Left renal pelvis (tissue), 4 donors: ENCODE measurements at places on chromosomes 3 and 15.

- no peak for DNase-seq
Measured at GRCh38 chr3:13338996-13339395, 81.1 kb downstream of the NUP210 start.

DNA sequence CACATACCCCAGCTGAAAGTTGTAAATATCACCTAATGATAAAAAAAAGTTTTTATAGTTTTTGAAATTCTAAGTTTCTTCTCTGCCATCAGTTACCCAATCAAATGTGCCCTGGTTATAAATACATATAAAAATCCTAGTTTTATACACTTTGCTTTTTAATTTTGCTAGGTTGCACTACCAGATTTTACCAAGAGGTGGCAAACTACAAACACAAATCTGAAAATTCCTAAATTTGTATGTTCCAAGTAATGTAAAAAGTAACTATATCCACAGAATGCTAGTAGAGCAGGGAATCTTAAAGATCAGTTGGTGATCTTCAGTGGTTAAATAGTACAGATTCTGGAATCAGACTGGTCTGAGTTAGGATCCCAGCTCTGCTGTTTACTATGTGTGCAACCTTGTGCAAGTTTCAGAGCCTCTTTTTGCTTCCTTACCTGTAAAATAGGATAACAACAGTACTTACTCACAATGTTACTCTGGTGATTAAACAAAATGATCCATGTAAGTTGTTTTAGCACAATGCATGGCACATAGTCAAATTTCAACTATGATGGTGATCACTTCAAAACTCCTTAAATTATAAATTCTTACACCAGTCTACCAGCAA, 11.0 kb downstream of the TRPM7 start:
- DNase-seq = no peak

- no peak for DNase-seq
Measured at GRCh38 chr3:113498221-113499005, 16.5 kb downstream of the SPICE1 start.

- DNase-seq = no peak
Measured at GRCh38 chr3:187799942-187800641, 54.8 kb upstream of the BCL6 start.

DNA sequence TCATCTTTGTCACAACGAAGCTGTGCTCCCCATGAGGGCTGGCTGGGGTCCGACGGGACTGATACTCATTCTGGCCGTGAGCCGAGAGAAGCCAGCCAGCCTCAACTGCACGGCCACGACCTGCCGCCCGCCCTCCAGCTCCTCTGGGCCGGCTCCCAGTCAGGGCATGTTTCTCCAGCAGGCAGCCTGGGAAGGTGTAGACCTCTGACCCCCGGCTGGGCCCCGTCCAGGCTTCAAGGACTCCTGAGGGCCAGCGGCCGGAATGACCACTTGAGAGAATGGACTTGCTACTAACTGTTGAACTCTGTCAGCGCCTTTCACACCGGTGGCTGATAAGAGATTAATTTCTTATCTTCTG, 18.1 kb upstream of the MUC4 start:
- no peak for DNase-seq

DNA sequence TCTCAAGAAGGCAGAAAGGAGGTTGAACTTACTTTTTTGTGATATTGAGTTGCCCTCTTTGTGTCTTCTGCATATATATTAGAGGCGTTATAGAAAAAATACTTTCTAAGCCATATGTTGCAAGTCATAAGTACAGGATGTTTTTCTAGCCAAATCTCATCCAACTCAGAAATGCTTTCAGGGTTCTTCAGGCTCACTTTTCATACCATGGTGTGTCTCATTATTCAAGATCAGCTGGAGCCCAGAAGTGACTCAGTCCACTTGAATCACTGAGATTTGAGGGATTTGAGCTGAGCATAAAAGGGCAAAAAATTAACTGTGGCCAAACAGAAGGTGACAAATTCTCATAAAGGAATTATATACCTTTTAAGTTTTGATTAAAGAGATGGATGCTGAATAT, 157.3 kb downstream of the WNT5A start:
- DNase-seq = no peak

- DNase-seq = no peak
Measured at GRCh38 chr3:149480326-149481017, 6.0 kb downstream of the TM4SF4 start.

DNA sequence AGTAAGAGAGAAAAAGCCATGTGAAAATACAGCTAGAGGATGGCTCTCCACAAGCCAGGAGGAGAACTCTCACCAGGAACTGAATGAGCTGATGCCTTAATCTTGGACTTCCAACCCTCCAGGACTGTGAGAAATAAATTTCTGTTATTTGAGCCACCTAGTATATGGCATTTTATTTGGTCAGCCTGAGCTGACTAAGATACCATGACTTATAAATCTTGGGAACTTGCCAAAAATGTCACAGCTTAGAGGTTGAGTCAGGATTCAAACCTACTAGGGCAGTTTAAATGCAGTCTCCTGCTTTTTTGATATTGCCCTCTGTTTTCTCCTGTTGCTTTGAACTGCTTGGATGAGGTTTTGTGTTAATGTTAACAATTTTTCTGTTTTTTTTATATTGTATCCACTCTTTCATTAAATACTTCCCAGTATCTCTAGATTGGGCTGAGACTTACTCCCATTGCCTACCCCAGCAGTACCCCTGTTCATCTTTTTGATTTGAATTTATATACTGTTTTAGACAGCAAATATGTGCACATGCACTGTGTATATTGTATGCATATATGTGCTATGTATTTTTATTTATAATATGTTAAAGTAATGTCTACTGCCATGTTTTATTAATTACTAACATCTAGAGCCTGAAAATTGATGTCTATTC, 1223.2 kb downstream of the OTOL1 start:
- no peak for DNase-seq

- no peak for DNase-seq
Measured at GRCh38 chr15:100856867-100857266, 22.8 kb upstream of the ALDH1A3 start.

GRCh38 chr3:70999730-71000129, 583.8 kb downstream of the FOXP1 start:
- DNase-seq = no peak

DNA sequence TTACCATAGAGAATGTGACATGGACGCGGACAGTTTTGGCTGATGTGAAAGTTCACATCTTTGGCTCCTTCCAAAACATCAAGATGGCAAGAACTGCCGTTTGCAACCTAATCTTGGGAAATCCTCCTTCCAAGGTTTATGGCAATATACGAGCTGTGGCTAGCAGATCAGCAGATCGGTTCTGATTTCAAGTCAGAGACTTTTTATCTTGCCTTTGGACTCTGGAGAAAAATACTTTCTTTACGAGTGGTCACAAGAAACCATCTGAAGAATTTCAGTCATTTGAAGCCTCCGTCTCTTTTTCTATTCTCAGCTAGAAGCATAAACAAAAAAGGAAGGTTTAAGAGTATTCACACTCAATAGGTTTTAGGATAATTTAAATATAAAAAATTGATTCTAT, 153.5 kb upstream of the MEIS2 start:
- no peak for DNase-seq

DNA sequence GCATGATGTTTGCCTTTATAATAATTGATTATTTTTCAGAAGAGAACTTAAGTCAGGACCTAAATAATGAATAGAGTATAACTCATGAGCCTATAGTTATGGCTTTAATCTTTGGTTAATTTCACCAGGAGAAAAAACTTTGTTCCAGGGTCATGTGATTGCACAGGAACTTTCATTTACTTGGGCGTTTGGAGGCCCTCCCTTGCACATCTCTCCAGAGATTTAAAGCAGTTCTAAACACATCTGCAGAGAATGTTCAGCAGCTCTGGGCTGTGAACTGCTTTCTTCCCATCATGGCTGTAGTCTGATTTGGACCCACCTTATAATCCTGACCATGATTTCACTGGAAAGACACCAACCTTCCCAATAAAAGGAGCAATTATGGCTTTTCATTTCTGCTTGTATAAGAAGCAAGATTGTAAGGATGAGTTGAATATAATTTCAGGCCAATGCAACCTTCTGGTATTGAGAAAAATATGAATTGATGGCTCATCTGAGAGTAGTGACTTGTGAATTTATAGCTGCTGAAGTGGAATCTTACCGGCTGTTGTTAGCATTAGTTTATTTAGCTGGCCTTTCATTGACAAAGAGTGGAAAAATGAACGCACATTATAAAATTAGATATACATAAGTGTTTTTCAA, 80.9 kb upstream of the PRTG start:
- DNase-seq = no peak

GRCh38 chr15:91782221-91782620, 71.3 kb upstream of the SLCO3A1 start:
- no peak for DNase-seq

DNA sequence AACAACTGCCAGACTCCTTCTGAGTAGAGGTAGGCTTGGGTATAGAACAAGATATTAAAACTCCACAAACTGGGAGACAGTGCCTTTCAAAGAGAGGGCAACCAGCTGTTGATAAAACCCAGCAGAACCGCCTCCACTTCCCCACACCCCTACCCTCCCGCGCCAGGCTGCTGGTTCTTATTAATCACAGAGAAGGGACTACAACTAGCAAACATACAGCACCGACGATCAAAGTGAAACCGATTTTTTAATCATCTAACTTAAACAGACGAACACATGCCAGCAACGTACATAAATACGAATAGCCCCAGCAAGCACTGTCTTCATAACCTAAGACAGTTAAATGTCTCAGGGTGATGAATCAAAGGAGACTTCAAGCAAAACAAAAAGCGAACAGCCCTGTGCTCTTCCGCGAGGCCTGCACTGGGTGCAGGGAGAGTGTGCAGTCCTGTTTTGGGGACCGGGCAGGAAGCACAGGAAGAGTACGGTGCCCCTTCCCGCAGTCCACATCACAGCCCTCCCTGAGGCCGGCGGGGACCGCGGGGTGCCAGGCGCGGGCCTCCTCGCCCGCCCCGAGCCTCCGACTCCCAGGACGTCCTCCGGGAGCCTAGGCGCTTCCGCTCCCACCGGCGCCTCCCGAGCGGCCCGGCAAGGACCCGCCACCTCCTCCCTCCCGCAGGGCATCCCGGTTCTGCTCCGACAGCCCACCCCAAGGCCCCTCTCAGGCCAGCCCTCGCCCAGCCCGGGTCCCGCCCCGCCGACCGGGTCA, 75.1 kb upstream of the VGLL4 start:
- DNase-seq = peak; percentile 49

GRCh38 chr3:120404876-120405275, 45.9 kb downstream of the FSTL1 start:
- DNase-seq = no peak

DNA sequence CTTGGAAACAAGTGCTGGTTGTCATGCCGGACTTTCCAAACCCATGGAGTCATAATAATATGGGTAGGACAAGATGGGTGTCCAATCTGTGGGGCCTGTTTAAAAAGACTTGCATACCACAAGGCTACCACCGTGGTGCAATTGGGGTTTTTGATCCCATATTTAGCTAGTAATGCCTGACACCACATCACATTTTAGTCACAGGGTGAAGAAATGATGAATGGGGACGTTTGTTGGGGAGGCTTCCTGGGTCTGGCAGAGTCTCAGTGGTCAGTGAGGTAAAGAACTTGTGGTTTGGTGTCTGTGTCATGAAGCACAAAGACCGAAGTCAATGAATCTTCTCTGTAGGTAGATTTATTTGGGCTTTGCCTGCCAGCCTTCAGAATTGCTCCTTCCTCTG, 31.0 kb downstream of the P3H2 start:
- no peak for DNase-seq

DNA sequence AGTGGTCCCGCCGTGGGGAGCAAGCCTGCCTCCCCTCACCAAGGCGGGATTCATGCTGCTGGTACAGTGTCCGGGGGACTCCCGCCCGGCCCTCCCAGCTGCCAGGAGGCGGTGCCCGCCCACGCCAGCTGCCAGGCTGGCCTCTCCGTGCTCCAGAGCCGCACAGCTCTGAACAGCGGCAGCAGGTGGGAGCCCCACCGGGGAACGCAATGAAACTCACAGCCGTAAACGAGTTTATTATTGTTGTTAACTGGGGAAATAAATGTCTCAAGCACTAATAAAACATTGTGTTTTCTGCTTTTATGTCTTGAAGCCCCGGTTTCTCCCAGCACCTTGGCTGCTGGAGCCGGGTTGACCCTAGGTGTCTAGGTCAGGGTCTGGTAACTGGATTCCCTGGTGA, 317.7 kb upstream of the TLE3 start:
- DNase-seq = no peak

GRCh38 chr3:27160146-27160545, 209.0 kb downstream of the NEK10 start:
- no peak for DNase-seq

DNA sequence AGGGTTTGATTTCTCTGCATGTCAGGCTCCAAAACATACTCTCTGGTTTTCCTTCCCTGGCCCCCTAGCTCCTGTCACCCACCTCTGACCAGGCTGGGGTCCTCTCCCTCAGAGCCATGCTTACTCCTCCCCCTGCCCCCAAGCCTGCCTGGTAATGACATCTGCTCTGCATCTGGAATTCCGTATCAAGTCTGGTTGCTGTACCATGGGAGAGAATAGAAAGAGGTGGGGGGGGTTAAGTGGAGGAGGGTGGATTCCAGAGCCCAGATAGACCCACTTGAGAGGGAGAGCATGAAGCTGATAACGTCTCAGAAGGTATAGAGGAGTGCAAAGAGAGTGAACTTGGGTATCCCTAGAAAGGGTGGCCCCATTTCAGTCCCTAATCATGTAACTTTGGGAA, 4.2 kb downstream of the IGDCC4 start:
- no peak for DNase-seq

DNA sequence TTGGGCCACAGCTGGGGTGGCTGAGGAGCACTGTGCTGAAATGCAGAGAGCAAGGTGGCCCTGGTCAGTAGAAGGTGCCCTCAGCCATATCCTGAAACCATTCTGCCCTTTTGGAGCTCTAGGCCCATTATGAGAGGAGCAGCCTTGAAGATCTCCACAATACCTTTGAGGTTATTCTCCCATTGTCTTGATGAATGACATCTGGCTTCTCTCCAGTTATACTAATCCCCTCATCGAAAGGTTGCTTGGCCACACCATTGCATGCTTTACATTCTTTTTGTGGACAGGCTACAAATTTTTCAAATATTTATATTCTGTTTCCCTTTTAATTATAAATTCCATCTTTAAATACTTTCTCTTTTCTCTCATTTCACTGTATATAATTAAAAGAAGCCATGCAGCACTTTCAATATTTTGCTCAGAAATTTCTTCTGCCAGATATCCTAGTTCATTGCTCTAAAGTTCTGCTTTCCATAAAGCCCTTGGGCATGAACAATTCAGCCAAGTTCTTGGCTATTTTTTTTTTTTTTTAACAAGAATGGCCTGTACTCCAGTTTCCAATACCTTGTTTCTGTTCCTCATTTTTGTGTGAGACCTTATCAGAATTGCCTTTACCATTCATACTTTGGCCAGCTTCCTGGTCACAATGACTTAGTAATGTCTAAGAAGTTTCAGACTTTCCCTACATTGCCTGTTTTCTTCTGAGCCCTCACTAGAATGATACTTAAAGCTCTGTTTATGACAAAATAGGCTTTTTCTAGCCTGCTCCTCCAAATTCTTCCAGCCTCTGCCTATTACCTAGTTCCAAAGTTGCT, 138.9 kb upstream of the SGO1 start:
- DNase-seq = no peak

GRCh38 chr3:68006646-68007045, 352.2 kb upstream of the SUCLG2 start:
- DNase-seq = no peak
